ENCODE measurements at places on chromosomes 12 and 14.

DNA sequence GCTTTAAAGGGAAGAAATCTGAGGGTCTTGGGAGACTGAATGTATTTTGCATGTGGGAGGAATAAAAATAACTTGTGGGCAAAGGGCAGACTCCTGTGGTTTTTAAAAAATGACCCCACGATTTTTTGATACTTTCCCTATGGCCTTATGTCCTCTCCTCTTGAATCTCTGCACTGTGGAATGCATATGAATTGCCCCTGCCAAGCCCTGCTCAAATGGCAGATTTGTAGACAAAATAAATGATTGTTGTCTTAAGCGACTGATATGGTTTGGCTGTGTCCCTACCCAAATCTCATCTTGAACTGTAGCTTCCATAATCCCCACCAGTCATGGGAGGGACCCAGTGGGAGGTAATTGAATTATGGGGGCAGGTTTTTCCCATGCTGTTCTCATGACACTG, 223.8 kb downstream of the DACT1 start:
- H3K4me1 ChIP-seq: no peaks in the 10 kb centered on the region
- H3K27me3 ChIP-seq: no peaks in the 10 kb centered on the region
- DNase-seq: no peak
- H3K36me3 ChIP-seq: no peaks in the 10 kb centered on the region

- no peak overlapping the region for H3K4me3 ChIP-seq
- H3K4me1 ChIP-seq: no peaks in the 10 kb centered on the region
- peaks cover 9% of the 10 kb centered on the region for H3K36me3 ChIP-seq
- DNase-seq: no peak
- H3K27ac ChIP-seq: no peak overlapping the region
- H3K27me3 ChIP-seq: no peaks in the 10 kb centered on the region
Observed at GRCh38 chr12:123643911-123644310, 10.3 kb downstream of the GTF2H3 start.

DNA sequence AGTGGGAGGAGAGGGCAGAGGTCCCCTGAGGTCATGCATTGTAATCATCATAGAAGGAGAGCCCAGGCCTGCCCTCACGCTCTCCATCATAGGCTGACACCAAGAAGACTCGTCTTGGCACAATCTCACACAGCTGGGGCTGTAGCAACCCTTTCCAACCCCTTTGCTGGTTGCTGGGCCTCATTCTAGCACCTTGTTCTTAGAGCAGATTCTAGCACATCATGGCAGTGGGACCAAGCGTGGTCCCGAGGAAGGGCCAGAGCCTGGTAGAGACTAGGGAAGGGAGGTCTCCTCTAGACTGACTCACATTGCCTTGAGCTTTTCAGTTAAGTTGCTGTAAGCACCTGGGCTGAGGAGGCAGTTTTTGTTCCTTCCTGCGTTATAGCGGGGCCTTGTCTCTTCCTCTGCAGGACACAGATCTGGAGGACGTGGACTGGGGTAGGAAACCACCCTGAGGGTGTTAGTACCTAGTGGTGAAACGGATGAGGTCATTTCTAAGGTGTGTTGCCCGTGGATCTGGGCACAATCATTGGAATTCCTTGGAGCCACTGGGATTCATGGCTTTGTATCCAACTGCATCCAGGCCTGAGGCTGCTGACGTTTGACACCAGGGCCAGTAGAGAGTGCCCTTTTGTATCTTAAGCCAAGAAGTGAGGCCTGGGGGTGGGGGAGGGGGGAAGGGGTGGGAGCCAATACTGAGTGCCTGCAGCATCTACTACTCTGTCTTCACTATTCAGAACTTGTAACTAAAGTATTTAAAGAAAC, 19.9 kb downstream of the RPS6KL1 start:
- H3K36me3 ChIP-seq: peaks cover 49% of the 10 kb centered on the region
- no peak overlapping the region for H3K4me3 ChIP-seq
- no peak for DNase-seq
- no peak overlapping the region for H3K27ac ChIP-seq
- H3K4me1 ChIP-seq: no peaks in the 10 kb centered on the region
- no peaks in the 10 kb centered on the region for H3K27me3 ChIP-seq

DNA sequence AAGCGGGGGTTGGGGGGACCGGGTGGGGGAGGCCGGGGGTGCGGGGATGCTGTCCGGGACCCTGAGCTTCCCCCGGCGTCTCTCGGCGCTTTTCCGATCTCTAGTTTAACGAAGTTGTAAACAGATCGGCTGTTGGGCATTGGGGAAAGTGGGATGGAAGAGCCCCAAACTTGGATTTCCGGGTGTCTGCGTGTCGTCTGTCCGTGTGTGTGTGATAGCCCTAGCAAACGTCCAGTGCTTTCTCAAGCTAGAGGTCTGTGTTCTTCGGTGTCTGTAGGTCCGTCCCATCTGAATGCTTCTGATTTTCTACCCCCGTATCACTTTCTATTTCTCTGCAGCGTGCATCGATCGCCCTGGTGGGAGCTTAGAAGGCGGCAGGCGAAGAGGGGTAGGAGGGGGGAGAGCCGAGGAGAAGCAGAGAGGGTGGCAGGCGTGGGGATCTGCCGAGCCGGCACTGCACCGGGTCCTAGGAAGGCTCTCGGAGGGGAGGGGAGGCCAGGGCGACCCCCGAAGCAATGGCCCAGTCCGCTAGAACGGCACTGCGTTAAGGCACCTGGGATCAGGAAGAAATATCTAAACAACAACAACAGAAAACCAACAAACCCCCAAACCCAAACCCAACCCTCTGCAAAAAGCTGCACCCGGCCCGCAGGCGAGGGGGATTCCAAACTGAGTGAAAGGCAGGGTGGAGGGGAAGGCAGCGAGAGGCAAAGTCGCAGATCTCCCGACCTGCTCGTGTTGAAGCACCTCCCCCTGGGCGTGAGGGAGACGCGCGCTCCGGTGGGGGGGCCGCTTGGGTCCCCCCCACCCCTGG, 1.0 kb downstream of the KCNA1 start:
- DNase-seq: no peak
- no peak overlapping the region for H3K27ac ChIP-seq
- H3K4me3 ChIP-seq: peak overlapping the region; percentile 37
- H3K4me1 ChIP-seq: peaks cover 8% of the 10 kb centered on the region

- H3K4me1 ChIP-seq: no peaks in the 10 kb centered on the region
- H3K36me3 ChIP-seq: no peaks in the 10 kb centered on the region
- H3K4me3 ChIP-seq: no peak overlapping the region
- no peaks in the 10 kb centered on the region for H3K27me3 ChIP-seq
- no peak for DNase-seq
- no peak overlapping the region for H3K27ac ChIP-seq
Observed at GRCh38 chr12:26080911-26081310, 43.9 kb downstream of the BHLHE41 start.

- H3K36me3 ChIP-seq: no peaks in the 10 kb centered on the region
- peaks cover 22% of the 10 kb centered on the region for H3K4me1 ChIP-seq
- DNase-seq: no peak
- no peak overlapping the region for H3K27ac ChIP-seq
Observed at GRCh38 chr12:13167226-13167625, 29.3 kb upstream of the EMP1 start.
